ENCODE measurements at places on chromosomes 16 and 17.

GRCh38 chr16:64051824-64052223 is 1070.0 kb downstream of the CDH11 start:
- no peak for DNase-seq

DNA sequence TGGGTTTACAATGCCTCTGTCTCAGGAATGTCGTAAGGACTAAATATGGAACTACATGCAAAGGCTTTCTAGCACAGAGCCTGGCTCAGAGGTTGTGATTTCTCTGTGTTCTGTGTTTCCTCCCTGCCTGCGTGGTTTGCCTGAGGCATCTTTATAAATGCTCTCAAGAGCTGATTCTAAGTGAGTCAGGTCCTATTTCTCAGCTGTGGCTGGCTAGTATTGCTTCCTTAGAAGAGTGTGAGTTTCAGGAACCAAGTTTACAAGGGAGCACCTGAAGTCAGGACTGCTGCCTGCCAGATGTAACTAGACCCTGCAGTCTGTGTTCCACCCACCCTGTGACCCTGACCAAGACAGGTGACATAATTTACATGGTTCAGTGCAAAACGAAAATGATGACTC is 8.0 kb upstream of the CCL1 start:
- DNase-seq: no peak

DNA sequence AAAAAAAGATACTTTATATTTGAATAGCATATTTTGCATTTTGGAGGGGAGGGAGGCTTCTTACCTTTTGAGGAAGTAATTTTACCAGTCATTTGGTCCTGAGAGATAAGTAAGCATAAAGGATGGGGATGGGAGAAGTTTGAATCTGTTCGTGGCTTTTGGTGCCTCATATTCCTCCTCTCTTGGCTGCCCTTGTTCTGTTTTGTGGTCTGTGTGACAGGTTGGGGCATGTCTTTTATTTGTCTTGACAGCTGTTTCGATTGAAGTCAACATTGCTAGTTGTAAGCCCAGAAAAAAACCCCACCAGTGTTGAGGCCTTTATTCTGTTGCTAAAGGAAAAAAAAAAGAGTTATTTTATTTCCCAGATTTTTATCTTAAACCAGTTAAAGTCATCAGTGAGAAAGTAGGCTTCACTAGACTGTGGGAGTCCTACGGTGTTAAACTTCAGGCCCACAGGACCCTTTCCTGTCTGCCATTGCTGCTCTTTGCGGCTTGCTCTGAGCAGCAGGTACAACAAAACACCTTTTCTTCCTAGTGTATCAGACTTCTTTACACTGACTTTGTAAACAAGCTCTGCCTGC is 11.4 kb downstream of the SLC7A6 start:
- DNase-seq: no peak

- DNase-seq: no peak
These were observed 211.5 kb downstream of the MSI2 start for GRCh38 chr17:57467801-57468200.

GRCh38 chr17:55546481-55546880 is 35.2 kb upstream of the SMIM36 start:
- DNase-seq: no peak

DNA sequence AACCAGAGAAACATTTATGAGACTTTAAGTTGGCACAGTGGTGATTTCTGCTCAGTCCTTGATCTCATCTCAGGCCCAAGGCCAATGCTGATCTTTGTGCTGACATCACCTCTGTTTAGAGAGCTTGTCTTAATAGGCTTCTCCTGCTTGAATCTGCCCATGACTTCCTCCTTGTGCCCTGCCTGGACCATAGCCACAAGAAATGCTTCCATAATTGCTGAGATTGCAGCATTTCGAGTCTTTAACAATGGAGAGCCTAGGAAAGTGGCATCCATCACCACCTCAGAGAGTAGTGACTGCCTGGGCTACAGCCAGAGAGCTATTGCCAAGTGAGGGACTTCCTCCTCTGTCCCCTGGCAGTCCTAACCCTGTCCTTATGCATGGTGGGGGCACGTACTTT is 25.1 kb upstream of the MMP2 start:
- no peak for DNase-seq

GRCh38 chr17:75269844-75270217 is 1.2 kb downstream of the MIF4GD start:
- DNase-seq: no peak

DNA sequence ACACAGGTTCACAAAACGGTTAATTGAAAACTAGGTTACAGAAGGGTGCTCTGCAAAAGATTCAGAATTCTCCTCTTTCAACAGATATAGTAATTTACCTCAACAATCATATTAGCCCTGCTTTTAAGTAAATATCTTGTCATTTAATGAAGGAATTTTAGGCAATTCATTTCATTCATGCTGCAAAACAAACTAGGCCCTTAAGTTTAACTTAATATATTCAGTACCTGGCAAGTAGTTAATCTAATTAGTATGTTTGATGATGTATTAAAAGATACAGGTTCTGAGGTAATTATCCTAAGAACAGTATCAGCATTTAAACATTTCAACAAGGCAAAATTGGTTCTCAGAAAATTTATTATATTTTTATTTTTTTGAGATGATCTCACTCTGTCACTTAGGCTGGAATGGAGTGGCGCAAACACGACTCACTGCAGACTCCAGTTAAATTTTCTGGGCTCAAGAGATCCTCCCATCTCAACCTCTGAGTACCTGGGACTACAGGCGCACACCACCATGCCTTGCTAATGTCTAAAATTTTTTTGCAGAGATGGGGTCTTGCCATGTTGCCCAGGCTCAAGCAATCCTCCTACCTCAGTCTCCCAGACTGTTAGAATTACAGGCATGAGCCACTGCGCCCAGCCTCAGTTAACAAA is 44.9 kb downstream of the SMURF2 start:
- no peak for DNase-seq

DNA sequence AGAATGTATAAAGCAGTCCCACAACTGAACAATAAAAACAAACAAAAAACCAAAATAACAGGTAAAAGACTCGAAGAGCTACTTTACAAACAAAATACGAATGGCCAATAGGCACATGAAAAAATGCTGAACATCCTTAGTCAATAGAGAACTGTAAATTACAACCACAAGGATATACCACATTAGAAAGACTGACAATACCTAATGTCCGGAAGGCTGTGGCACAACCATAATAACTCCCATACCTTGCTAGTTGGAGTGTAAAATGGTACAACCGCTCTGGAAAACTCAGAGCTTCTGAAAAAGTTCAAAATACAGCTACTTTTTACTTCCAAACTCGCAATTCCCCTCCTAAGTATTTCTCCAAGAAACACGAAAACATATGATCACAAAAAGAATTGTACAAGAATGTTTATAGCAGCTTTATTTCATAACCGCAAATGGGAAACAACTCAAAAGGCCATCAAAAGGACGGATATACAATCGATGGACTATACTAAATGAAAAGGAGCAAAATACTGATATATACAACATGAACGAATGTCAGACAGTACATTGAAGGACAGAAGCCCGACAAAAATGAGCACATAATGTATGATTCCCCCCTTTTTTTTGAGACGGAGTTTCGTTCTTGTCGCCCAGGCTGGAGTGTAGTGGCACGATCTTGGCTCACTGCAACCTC is 2.3 kb downstream of the TP53 start:
- DNase-seq: no peak

GRCh38 chr16:69904495-69905170 is 46.5 kb upstream of the CLEC18A start:
- DNase-seq: no peak

- no peak for DNase-seq
These were observed 143.2 kb upstream of the ASIC2 start for GRCh38 chr17:33436321-33436720.

GRCh38 chr16:54040480-54040879 is 246.1 kb downstream of the IRX3 start:
- no peak for DNase-seq

- no peak for DNase-seq
These were observed 12.0 kb downstream of the GALK1 start for GRCh38 chr17:75752802-75753513.

DNA sequence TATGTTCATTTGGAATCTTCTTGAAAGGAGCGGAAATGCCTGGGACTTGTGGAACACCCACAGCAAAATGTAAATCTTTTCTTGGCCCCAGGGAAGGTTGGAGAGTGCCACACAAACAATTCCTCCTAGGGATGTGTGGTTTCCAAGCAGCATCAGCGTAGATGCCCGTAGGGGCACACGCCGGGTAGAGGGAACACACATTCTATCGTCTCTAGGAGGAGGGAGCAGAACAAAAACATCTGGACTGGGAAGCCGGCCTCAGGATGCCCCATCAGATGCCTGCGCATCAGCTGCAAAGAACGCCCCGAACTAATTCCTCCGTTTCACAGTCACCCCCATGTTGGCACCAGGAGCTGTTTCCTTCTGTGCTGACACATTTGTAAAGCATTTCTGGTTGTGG is 357.9 kb upstream of the ZFHX3 start:
- DNase-seq: no peak

GRCh38 chr17:60253048-60253447 is 103.3 kb downstream of the CA4 start:
- no peak for DNase-seq

DNA sequence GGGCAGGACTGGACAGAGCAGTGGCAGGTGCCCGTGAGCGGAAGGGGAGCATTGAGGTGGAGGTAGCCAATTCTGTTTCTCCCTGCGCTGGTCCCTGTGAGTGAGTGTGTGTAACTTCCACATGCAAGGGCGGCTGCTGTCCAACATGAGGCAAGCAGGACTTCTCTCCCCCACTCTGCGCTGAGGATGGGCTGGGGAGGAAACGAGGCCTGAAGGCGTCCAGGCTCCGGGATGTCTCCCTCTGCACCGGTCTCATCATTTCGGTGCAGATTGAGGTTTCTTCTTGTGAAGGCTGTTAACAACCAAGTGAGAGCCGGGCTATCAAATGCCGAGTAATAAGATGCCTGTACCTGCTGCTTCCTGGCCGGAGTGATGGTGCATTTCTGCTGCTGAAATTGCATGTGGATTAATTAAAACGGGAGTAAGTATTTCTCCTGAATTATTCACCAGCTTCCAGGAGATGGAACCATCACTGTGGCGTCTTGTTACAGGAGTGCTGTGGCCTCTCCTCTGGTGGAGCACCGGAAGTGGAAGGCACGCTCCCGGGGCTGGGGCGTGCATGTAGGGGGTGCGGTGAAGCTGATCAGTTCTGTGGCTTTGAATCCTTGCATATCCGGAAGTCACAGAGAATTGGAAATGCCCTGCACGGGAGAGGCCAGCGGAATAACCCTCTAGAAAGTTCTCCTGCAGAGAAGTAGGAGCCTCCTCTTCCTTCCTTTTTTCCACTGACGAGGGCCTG is 41.7 kb upstream of the MGAT5B start:
- DNase-seq: no peak

DNA sequence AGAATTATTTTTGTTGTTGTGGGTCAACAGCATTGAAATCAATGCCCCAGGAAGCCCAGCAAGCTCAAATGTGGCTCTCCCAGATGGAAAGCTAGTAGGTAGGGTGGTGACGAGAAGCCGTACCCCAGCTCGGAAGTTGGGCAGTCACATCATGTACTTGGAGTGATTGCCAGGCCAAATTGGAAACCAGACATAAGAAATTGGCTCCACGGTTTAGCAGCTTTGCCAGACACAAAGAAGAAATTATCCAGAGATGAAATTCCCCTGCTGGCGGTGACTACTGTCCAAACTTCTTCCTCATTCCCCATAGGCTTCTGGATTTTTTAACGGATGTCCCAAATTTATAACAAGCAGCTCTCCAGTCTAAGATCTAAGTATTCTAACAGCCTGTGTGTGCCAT is 95.9 kb downstream of the OR1D5 start:
- no peak for DNase-seq

- DNase-seq: no peak
These were observed 356.3 kb upstream of the SOX9 start for GRCh38 chr17:71764505-71764904.

DNA sequence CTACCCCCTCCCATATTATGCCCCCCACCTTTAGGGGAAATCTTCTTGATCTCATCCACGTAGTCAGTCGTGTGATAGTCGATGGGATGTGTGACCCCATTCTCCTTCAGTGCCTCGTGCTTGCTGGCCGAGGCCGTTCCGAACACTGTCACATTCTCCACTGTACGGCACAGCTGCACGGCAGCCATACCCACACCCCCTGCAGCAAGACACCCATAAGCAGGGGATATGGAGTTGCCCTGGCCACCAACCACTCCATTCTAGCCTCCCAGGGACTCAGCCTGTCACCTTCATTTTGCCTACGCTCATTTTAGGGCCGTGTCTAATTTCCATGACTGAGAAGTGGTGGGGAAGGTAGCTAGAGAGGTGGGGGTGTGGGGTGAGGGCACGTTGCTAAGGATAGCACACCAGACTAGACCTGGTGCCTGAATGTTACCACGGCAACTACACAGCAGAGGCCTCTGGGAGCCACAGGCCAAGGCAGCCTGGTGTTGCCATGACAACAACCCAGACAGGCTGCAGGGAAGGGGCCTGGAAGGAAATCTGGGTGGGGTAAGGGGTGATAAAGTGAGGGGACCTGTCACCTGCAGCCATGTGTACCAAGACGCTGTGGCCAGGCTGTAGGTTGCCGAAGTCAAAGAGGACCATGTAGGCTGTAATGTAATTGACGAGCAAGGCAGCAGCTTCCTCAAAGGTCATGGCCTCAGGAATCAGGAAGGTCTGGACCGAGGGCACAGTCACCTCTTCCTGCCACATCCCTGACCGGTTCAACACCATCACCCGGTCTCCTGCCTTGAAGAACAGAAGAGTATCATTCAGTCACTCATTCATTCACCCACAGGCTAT is 4.0 kb downstream of the VAT1 start:
- no peak for DNase-seq

- DNase-seq: no peak
These were observed 88.8 kb downstream of the LITAF start for GRCh38 chr16:11497851-11498289.

Data from stimulated activated CD4-positive, alpha-beta T cell treated with anti-CD3 and anti-CD28 coated beads, TNF-alpha, amount 100 ng/mL, for 1 hour (primary cell).